ENCODE measurements at places on chromosomes 2 and 18.

- DNase-seq = no peak
These were observed 284.7 kb upstream of the RAB12 start for GRCh38 chr18:8324343-8325065.

- no peak for DNase-seq
These were observed 52.2 kb upstream of the PTPRM start for GRCh38 chr18:7514796-7515440.

DNA sequence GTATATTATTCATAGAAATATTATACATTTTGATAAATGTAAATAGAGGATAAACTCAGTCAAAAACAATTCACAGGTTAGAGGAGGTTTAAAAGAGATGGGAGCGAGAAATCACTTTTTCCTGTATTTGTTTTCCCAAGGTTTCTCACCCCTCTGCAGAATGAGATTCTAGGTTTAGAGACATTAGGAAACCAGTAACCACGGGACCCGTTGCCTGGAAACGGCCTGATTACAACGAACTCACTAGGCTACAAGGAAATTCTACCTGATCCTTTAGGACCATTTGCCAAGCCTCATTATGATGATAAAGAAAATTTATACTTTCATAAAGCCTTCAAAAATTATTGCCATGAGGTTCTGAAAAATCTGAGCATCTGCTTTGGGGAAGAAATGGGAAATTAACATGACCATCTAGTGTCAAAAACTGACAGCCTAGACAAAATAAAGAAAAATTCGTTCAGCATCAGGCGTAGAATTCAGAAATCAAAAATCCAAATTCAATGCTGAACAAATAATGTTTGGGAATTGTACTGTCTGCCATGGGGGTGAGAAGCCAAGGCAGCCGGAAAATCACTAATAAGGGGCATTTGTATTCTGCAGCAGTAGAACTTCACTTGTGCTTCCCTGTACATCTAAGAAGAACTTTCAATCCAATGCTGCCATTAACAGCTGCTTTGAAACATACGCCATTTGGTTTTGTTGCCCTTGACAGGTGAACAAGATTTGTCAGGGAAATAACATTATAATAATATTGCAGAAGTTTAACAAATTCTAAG, 262.3 kb downstream of the NRXN1 start:
- DNase-seq = no peak

- DNase-seq = no peak
These were observed 5.5 kb upstream of the TUBB6 start for GRCh38 chr18:12302391-12303147.

DNA sequence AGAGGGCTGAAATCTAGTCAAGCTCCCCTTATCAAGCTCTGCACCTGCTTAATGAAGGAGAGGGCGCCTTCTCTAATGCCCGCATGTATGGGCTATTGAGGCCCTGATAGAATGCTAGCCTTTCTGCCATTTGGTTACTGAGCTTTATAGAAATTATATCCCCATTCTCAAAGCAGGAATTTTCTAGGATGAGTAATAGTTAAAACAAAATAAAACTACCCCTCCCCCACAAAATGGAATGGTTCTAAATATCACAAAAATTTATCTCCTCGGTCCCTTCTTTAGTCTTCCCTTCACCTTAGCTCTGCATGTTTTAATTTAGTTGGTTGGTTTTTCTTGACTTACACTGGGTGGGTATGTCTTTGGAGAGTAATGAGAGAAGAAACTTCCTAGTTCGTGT, 37.7 kb downstream of the CD28 start:
- no peak for DNase-seq

DNA sequence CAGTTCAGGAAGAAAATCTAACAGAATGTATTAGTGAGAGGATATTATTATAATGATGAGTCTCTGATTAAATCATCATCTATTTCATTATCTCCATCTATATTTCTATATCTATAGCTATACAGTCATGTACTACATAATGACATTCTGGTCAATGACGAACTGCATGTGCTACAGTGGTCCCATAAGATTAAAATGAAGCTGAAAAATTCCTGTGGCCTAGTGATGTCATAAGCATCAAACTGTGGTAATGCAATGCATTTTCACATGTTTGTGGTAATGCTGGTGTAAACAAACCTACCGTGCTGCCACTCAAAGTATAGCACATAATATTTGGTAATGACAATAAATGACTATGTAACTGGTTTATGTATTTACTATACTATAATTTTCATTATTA, 1127.9 kb upstream of the CHAC2 start:
- no peak for DNase-seq

GRCh38 chr2:225512876-225513540, 113.5 kb downstream of the NYAP2 start:
- no peak for DNase-seq

- DNase-seq = no peak
These were observed 61.4 kb downstream of the DYM start for GRCh38 chr18:49399003-49399402.

Data from NCI-H446 treated with DMSO at 0.1 percent for 48 hours (cell line).